ENCODE measurements at places on chromosomes 5 and 9.

DNA sequence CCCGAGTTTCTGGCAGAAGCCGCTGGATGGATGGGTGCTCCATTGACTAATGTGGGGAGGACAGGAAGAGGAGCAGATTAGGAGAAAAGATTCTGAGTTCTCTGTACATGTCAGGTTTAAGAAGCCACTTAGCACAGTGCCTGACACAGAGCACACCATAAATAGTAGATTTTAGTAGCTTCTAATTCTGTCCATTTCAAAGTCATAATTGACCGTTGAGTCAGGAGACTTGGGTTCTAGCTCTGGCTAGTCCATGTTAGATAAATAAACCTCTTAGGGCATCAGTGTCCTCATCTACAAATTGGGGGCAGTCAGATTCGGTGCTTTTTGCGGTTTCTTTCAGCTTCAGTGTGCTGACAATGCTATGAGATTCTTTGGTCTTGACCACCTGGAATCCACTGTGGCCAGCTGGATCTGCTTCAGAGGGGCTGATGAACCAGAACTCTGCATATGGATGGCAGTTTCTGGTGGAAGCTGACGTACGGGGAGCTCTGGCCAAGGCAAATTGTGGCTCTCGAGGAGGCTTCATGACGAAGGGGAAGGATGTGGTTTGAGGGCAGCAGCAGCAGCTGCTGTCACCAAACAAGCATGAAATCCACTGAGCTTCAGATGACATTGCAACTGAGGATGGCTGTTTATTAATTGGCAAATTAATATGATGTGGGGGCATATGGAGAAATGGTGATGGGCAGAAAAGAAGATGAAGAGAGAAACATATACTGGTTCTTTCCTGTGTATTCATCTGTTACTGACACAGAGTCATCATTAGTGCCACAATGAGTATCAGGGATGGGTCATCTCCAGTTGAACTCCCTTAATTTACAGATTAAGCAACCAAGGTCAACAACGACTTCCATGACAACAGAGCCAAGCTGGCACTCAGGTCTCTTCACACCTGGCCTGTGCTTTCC lies 134.4 kb downstream of the AOPEP start:
- peak; percentile 71 for DNase-seq

- DNase-seq, result no peak
Observed at GRCh38 chr5:133846478-133847226, 121.8 kb downstream of the C5orf15 start.

- DNase-seq, result peak; percentile 54
Observed at GRCh38 chr9:134192951-134193731, 28.8 kb upstream of the RNU6ATAC start.

DNA sequence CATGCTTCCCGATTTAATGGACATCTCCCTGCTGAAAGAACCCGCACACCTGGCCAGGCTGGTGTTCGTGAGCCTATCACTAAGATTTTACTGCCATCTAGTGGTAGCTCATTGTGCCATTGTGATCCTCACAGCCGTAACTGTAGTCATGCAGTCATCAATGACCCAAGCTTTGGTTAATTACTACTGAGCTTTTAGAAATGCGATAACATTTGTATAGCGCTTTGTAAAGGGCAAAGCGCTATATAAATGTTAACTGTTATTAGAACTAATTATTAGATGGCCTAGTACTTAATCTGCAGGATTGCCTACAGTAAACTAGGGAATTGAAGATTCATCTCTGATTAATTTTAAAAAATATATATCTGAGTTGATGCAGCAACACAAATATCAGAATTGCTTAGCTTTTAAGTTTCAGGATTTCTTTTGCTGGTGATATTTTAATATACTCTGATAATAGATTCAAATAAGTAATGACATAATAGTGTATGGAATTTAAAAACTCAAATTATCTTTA lies 90.2 kb downstream of the HACD4 start:
- DNase-seq, result no peak

DNA sequence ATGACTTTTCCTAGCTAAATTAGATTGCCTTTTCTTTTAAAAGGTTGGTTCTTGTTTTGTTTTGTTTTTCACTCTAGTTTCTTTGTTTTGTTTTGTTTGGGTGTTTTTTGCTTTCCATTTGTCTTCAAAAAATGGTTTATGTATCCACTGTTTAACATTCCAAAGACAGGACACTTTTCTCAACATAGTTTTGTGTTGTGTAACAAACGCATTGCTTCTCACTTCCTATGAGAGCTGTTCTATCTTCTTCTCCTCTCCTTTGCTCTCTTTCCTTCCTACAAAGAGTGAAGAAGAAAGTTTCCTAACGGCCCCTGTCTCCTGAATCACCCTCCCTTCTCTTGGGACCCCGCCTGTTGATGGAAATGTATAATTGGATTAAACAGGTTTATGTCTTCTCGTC lies 539.7 kb downstream of the ACTL7B start:
- DNase-seq, result no peak

- no peak for DNase-seq
Observed at GRCh38 chr9:126505697-126506346, 107.9 kb upstream of the LMX1B start.

GRCh38 chr9:22214021-22214420 lies 204.9 kb upstream of the CDKN2B start:
- no peak for DNase-seq

DNA sequence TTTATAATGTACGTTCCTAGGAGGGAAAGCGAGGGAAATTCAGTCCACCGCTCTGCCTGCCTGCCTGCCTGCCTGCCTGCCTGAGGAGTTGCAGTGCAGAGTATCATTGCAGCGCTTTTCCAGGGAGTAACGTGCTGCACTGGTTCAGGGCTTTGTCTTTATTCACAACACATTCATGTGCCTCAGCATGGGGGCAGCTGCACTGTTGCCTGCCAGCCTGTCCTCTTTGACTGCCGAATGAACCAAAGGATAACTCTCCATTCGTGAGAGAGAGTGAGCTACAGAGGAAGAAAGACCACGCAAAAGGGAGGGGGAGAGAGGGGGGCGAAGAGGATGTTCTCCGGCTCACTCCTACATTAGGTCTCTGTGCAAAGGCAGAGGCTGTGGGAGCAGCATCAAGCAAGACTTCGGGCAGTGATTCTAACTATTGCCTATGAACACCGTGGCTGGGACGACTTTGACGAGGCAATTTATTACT lies 791.2 kb downstream of the MAT2B start:
- DNase-seq, result peak; percentile 18

- DNase-seq, result no peak
Observed at GRCh38 chr5:88923623-88924329, 40.8 kb upstream of the MEF2C start.

GRCh38 chr5:141560151-141560550 lies 58.6 kb downstream of the DIAPH1 start:
- no peak for DNase-seq

- DNase-seq, result no peak
Observed at GRCh38 chr5:138824516-138824915, 50.6 kb downstream of the LRRTM2 start.

DNA sequence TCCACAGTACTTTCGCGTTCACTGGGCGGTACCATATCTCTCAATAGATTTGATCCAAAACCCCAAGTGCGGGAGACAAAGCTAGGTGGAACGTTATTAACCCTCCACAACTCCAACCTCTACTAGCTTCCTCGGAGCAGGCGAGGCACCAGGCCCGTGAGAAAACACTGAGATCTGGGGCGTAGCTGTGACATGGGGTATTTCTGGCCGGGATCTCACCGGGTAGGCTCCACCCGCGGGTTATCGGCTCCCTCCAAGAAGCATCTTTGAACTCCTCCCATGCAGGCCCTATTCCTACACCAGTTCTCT lies 350 bp upstream of the SLC25A46 start:
- DNase-seq, result no peak

GRCh38 chr9:120353506-120353905 lies 226.5 kb downstream of the CDK5RAP2 start:
- DNase-seq, result no peak

GRCh38 chr5:133432956-133433532 lies 179.3 kb downstream of the FSTL4 start:
- DNase-seq, result no peak

DNA sequence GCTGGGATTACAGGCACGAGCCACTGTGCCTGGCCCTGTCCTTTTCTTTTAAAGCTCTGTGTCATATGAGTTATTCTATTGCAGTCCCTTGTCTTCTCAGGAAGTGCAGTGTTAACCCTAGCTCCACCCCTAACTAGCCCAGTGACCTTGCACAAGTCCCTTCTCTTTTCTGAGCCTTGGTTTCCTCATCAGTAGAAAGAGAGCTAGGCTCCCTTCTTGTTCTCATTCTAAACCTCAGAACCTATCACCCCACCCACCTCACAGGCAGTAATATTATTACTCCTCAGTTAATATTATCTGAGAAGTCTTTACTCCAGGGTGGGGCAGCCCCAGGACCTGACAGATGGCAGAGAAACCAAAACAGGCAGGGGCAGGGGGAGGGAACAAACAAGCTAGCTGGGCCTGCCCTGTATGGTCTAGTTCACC lies 7.2 kb downstream of the CYFIP2 start:
- DNase-seq, result no peak

GRCh38 chr5:1484730-1485578 lies 38.8 kb downstream of the LPCAT1 start:
- DNase-seq, result no peak

DNA sequence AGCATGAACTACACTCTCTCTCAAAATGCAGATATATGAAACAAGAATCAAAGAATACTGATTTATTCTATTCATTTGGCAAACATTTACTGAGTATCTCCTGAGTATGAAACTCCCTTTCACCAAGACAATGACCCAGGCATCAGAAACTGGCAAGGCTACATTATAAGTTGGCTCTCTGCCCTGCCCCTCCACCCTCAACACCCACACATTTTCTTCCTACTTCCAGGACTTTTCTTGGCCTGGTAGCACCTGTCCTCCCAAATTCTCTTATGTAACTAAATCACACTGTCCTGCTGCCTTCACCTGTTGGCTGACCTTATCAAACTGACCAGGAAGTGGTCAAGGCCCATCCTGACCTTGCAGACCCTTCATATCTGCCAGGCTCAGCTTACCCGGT lies 3.5 kb downstream of the RASEF start:
- DNase-seq, result no peak

GRCh38 chr9:68951879-68952659 lies 61.8 kb downstream of the PRKACG start:
- no peak for DNase-seq

GRCh38 chr5:90563108-90563507 lies 4.5 kb downstream of the ADGRV1 start:
- DNase-seq, result no peak

DNA sequence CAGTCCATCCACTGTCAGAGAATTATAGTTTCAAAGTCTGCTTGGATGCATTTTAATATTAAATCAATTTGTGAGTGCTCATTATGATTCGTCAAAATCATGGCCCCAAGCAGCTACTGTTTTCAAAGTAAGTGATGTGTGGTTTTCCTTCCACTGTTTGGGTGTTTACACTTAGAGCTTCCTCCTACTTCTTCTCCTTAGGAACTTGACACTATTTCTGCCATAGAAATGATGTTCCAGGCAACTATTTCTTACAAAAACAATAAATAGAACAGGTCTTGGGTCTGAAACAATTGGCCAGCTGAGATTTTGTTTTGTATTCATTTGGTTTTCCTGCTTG lies 132.8 kb upstream of the RAI14 start:
- DNase-seq, result no peak

GRCh38 chr5:134509308-134510040 lies 16.0 kb upstream of the JADE2 start:
- peak; percentile 61 for DNase-seq

DNA sequence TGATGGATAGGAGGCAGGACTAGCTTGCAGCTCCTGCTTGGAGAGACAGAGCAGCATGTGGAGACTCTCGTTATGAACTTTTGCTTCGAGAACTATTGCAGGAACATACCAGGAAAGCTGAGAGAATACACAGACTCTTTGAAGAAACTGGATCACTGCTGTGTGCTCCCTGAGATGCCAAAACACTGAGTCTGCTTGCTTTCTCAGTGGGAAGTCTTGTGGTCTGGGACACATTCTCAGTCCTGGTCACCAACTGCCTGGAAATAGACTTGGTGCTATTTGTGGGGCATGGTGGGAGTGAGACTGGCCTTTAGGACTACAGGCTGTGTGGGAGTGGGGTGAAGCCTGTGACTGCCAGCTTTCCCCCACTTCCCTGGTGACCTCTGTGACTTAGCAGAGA lies 252.6 kb downstream of the MED10 start:
- DNase-seq, result no peak

DNA sequence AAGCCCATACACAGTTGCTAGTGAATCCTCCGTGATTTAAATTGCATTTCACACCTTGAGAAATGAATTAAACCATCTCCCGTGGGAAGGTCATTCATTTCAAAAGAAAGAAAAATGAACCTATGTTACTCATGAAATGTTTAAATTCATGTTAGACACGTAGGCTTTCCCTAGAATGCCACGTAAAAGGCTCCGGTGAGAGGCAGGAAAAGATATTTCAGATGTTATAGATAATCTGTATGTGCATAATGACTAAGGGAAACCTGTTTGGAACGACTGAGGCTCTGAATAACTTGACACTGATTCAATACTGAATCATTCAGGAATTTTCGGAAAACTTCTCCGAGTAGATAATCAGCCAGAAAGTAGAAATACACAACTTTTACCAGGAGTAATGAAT lies 134.3 kb upstream of the ICE1 start:
- no peak for DNase-seq

DNA sequence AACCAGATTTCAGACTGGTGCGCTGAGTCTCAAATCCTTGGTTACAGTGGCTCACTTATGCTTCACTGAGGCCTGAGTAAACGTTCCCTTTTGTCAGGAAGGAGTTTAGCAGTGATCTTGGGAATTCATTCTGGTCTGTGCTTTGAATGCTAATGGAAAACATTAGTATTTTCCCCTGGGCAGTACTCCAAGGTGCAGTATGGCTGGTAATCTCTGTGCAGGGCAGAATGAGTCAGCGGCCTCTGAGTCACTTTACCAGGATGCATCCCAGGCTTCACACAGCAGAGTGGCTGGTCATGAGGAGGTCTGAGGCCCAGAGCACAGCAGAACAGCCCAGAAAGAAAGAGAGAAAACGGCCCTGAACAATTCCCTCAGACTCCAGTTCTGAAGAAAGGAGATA lies 54.0 kb downstream of the PCA3 start:
- DNase-seq, result peak; percentile 93

GRCh38 chr9:22278426-22278825 lies 168.2 kb upstream of the DMRTA1 start:
- DNase-seq, result no peak
